ENCODE measurements at places on chromosomes 7 and 10. TPM values are rescaled to one million over a fixed set of nuclear protein-coding genes. Genes with fewer than 3 reads are reported as not detected.

Gene EZH2
- 21.0 TPM for total RNA-seq

Gene FGF8
- not detected for total RNA-seq

Gene PLEKHA1
- total RNA-seq, result 5.4 TPM

- DNase-seq, result no peak
These were observed 91.3 kb upstream of the FAM171A1 start for GRCh38 chr10:15462253-15462897.

DNA sequence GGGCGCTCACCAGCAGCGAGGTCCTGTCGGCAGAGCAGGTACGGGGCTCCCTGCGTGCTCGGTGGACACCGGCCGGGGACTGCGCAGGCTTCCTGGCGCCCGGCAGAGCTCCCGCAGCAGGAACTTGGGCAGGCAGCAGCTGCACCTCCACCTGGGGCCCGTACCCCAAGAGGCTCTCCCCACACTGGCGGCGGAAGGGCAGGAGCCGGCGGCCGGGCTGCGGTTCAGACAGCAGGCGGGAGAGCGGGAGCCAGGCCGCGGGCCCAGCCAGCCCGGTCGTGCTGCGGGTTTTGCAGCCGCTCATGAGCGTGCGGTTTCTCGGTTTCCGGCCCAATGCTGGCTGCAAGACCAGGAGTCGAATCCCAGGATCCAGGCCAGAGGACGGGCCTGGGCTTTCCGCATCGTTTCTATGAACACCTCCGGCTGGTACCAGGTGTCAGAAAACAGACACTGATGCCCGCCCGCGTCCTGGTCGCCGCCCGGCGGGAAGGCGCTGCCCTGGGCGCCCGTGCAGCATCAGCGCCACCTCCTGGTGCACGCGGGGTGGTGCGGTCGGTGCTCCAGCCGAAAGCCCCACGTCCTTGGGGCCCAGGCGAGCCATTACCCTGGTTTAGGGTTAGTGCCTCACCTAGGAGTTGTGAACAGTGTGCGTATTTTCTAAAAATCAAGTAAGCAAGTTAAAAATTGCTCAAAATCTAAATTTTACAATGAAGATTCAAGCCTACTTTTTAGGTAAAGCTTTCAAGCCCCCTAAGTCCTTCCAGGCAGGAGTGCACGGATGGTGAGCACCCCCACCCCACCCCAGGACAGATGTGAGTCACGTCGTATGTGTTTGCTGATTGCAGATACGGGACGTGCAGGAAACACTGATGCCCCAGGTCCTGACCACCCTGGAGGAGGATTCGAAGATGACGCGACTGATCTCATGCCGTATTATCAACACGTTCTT, 47.4 kb upstream of the PRKAR1B start:
- DNase-seq, result peak; percentile 68

DNA sequence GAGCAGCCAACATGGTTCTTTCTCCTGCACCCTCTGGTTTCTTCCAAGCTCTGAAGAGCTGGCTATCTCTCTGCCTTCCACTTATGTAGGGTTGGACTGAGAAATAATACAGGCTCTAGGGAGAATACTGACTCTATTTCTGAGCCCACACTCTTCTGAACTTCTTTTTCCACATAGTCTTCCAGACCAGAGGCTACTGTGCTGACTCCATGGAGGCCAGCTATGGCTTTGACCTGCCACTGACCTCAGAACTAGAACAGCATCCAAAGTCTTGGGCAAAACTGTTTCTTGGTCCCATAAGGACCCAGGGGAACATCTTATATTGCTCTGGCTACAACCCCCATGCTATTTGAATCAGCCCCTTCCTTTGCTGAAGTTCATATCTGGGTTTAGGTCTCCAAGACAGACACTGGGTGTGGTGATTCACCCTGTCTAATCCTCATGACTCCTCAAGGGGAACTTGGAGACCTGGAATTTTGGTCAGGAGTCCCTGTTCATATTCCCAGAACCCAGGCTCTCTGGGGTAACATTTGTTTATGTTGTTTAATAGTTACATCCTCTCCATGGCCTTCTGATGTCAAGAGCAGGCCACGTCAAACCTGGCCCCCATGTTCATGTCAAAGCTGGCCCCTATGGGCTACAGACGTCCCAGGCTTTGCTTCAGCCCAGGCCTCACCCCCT, 12.1 kb upstream of the PLAU start:
- no peak for DNase-seq

GRCh38 chr10:52466464-52466863, 152.4 kb downstream of the DKK1 start:
- no peak for DNase-seq

GRCh38 chr7:3564231-3564630, 263.2 kb downstream of the SDK1 start:
- DNase-seq, result no peak

- peak; percentile 98 for DNase-seq
These were observed 270.3 kb downstream of the ELFN1 start for GRCh38 chr7:1940402-1940786.

GRCh38 chr7:139394540-139394939, 34.8 kb downstream of the LUC7L2 start:
- DNase-seq, result peak; percentile 26

All from naive thymus-derived CD4-positive, alpha-beta T cell (primary cell).